Lower leg skin (tissue), 4 donors: ENCODE measurements at places on chromosomes 12 and 14.

DNA sequence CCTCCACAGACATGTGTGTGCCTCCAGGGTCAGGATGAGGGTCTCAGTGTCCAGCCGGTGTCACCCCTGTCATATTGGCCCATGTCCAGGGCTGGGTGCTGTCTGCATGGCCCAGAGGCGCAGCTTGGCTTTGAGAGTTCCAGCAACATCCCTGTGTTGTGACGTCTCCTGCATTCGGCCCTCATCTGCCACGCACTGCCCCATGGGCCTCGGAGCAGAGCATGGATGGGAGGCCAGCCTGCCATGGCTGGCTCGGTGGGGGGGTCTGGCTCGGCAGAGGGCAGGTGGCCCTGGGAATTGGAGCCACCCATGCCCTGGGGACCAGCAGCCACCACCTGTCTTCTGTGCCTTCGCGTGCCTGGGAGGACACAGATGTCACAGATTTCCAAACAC lies 10.8 kb upstream of the TEX22 start:
- DNase-seq: no peak

GRCh38 chr12:68776976-68777610 lies 30.9 kb upstream of the MDM2 start:
- peak; percentile 20 for DNase-seq

GRCh38 chr14:96362071-96362964 lies 823 bp downstream of the ATG2B start:
- no peak for DNase-seq

GRCh38 chr12:89924191-89924590 lies 215.6 kb upstream of the ATP2B1 start:
- DNase-seq: no peak

- no peak for DNase-seq
Measured at GRCh38 chr14:26377150-26377549, 220.7 kb downstream of the NOVA1 start.

GRCh38 chr14:22535916-22536315 lies 53.1 kb downstream of the DAD1 start:
- no peak for DNase-seq

DNA sequence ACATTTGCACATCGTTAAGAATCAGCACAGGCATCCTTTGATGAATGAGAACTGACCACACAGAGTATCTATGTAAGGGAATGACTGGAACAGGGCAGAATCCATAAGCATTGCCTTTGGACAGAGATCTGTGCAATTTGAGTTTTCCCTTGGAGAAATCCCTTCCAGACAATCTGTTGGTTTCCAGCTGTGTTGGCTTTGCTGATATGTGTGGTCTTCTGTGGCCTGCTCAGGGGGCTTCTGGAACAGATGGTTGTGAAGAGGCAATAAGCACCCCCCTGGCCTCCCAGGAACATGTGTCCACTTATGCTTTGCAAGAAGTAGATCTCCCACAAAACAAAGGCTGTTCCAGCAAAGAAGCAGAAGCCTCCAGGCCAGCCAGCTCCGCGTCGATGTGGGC lies 111.4 kb upstream of the TMEM132C start:
- no peak for DNase-seq

GRCh38 chr14:103100281-103101121 lies 6.0 kb downstream of the EXOC3L4 start:
- DNase-seq: no peak

DNA sequence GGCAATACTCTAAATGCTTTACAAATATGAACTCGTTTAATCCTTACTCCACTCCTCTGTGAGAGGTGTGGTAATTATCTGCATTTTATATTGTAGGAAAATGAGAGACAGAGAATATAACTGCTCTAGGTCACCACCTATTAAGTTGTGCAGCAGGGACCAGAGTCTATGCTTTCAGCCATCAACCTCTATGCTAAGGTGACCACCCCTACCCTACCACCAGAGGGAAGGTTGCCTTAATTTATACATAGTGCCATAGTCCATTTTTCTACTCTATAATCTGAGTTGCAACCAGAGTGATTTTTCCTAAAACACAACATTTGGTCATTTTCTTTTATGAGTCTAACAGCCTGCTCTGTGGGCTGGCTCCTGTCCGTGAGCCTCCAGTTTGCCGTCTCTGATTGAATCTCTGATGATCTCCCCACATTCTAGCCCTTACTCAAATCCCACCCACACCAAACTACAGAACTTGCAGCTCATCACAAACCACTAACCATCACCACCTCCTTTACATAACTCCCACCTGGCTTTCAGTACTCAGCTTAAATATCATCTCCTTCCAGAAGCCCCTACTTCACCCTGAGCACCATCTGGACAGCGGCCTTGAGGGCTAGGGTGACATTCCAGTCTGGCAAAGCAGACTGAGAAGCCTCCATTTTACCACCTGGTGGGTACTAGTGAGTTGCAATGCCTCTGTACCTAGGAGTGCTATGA lies 126.6 kb downstream of the PPM1H start:
- DNase-seq: no peak

- no peak for DNase-seq
Measured at GRCh38 chr14:85764822-85765221, 234.9 kb downstream of the FLRT2 start.

GRCh38 chr14:69048456-69048855 lies 69.4 kb upstream of the ACTN1 start:
- no peak for DNase-seq

- no peak for DNase-seq
Measured at GRCh38 chr14:49052521-49052920, 533.7 kb downstream of the RPS29 start.
